RPMI7951 (cell line): ENCODE measurements at places on chromosomes 6 and 20. TPM values are rescaled to one million over a fixed set of nuclear protein-coding genes. Genes with fewer than 3 reads are reported as not detected.

The TSHZ2 gene
- 0.12 TPM in 1 of 2 replicates, not detected in the other for total RNA-seq

The FERMT1 gene
- 5.7 and 6.4 TPM in 2 replicates for total RNA-seq

The FAXC gene
- 1.8 and 4.3 TPM in 2 replicates for total RNA-seq

The PGM3 gene
- total RNA-seq, result 66.7 and 85.9 TPM in 2 replicates

The ABHD16B gene
- total RNA-seq, result not detected in 2 replicates

The MMUT gene
- 13.6 and 13.9 TPM in 2 replicates for total RNA-seq

The LTB gene
- total RNA-seq, result not detected in 2 replicates

The PI3 gene
- not detected in 2 replicates for total RNA-seq

The PSORS1C2 gene
- not detected in 2 replicates for total RNA-seq

The AARS2 gene
- 7.1 and 11.5 TPM in 2 replicates for total RNA-seq

The MCHR2 gene
- total RNA-seq, result not detected in 2 replicates

The RNF144B gene
- 0.10 TPM in 1 of 2 replicates, not detected in the other for total RNA-seq

The GRM1 gene
- 0.12 TPM in 1 of 2 replicates, not detected in the other for total RNA-seq

The OR12D3 gene
- not detected in 2 replicates for total RNA-seq

The SLA2 gene
- not detected in 2 replicates for total RNA-seq

The PPP1R11 gene
- total RNA-seq, result 65.1 and 65.7 TPM in 2 replicates

The VSTM2L gene
- 0.48 and 3.2 TPM in 2 replicates for total RNA-seq

The OPRM1 gene
- not detected in 2 replicates for total RNA-seq
